Esophagus mucosa (tissue), 1 donor: ENCODE measurements at places on chromosomes 12 and 14. TPM values are rescaled to one million over a fixed set of nuclear protein-coding genes. Genes with fewer than 3 reads are reported as not detected.

- no peak for ATAC-seq
Observed at GRCh38 chr12:69475237-69475975, 5.2 kb downstream of the FRS2 start.

DNA sequence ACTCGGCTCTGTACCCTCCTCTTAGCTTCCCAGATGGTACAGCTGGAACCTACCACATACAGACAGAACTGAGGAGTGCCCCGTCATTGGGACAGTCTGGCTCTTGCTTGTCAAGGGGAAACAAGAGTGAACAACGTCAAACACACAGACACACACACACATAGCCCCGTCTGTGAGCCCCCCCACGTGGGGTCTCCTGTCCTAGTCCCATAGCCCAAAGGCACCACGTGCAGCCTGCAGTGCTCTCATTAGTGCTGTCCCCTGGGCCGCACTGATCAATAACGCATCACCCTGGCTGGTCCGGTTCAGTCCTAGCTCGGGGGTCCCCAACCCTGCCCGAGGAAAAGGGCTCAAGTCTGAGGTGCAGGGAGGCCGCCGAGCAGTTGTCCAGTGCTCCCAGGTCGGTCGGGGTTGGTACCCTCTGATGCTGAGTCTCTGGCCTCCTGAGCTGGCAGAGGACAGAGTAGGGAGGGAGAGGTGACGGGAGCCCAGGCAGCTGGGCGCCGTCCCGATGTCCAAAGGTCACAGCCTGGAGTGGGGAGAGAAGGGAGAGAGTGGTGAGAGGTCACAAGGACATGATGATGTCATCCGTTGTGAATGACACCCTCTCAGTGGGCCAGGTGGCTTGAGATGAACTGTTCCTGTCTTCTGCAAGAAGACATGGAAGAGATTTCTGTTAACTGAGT is 105.4 kb upstream of the NOS1 start:
- no peak for ATAC-seq

Gene KRT77
- not detected for total RNA-seq

Gene OR8S1
- not detected for total RNA-seq
